ENCODE measurements at places on chromosomes 7 and 10. TPM values are rescaled to one million over a fixed set of nuclear protein-coding genes. Genes with fewer than 3 reads are reported as not detected.

Gene MYO3A
- not detected for total RNA-seq

Gene GRM3
- not detected for total RNA-seq

DNA sequence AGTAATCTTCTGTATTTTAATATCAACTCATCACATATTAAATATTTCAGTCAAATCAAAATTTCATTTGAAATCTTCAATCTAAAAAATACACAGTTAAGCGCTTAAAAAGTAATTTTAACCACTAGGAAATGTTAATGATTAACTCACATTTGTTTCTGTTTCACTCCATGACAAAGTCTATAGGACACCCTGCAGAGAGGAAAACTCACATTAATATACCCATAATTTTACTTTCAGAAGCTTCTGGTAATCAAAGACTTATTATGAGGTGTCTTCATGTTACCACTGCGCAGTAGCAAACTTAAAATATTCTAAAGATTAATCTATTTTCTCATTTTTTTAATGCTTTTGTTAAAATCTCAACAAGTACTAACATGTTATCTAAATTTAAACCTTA is 41.0 kb upstream of the ZNF518A start:
- peaks cover 13% of the 10 kb centered on the region for H3K4me1 ChIP-seq
- H3K27me3 ChIP-seq, result peaks cover 21% of the 10 kb centered on the region
- DNase-seq, result no peak

GRCh38 chr7:4297918-4298219 is 384.2 kb upstream of the FOXK1 start:
- H3K27ac ChIP-seq, result no peak overlapping the region
- DNase-seq, result no peak
- H3K27me3 ChIP-seq, result peaks cover 2% of the 10 kb centered on the region
- H3K4me1 ChIP-seq, result no peaks in the 10 kb centered on the region
- H3K4me3 ChIP-seq, result no peak overlapping the region
- H3K36me3 ChIP-seq, result no peaks in the 10 kb centered on the region

GRCh38 chr7:35988105-35988504 is 164.9 kb upstream of the EEPD1 start:
- no peaks in the 10 kb centered on the region for H3K36me3 ChIP-seq
- no peak for DNase-seq
- no peaks in the 10 kb centered on the region for H3K27me3 ChIP-seq
- no peak overlapping the region for H3K27ac ChIP-seq
- no peak overlapping the region for H3K4me3 ChIP-seq

Gene AKR1C1
- total RNA-seq, result 1.6 TPM

- no peak for DNase-seq
- peaks cover under 1% of the 10 kb centered on the region for H3K4me1 ChIP-seq
- no peak overlapping the region for H3K27ac ChIP-seq
- H3K4me3 ChIP-seq, result no peak overlapping the region
- H3K36me3 ChIP-seq, result no peaks in the 10 kb centered on the region
- H3K27me3 ChIP-seq, result no peaks in the 10 kb centered on the region
Observed at GRCh38 chr7:101890749-101891523, 73.5 kb downstream of the CUX1 start.

GRCh38 chr7:21611129-21611528 is 68.3 kb downstream of the DNAH11 start:
- H3K4me3 ChIP-seq, result no peak overlapping the region
- H3K4me1 ChIP-seq, result no peaks in the 10 kb centered on the region
- no peaks in the 10 kb centered on the region for H3K36me3 ChIP-seq

Gene PALD1
- 0.36 TPM for total RNA-seq

Gene HIPK2
- 37.0 TPM for total RNA-seq
